ENCODE measurements at places on chromosomes 2 and 18.

GRCh38 chr2:191714925-191715324 lies 37.0 kb downstream of the NABP1 start:
- no peak for DNase-seq

GRCh38 chr18:7757175-7757574 lies 190.1 kb downstream of the PTPRM start:
- no peak for DNase-seq

- no peak for DNase-seq
These were observed 170.1 kb upstream of the KYNU start for GRCh38 chr2:142707318-142707717.

DNA sequence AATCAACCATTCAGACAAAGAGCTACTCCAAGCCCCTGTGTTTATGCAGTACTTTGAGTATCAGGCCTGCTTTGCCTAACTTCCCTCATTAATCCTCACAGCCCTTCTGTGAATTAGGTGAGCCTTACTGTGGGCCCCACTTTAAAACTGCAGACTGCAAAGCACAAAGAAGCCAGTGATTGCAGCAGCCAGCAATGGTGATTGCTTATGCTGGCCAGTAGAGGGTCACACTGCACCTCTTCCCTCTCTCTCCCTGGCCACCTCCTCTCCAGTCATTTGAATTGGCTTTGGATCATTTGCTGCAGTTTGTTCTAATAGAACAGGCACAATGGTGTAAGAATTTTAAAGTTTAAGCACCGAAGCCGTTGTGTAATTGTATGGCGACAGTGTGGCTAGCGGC lies 229.9 kb downstream of the AGPS start:
- DNase-seq, result no peak

DNA sequence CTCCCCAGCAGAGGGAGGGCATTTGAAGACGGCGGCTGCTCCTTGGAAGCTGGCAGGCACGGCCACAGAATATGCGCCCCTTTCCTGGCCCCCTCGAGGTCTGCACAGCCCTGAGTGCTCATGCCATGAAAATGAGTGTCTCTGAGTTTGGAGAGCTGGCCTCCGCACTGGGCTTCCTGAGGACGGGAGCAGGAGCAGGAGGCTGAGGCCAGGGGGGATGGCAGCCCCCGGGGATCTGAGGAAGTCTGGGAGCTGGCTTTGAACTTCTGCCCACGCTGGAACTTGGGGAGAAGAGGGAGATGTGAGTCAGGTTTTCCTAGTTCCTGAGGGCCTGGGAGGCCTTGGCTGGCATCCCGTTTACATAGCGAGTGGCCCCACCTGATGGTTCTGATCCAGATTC lies 47.0 kb downstream of the RRM2 start:
- no peak for DNase-seq

GRCh38 chr18:8688816-8689215 lies 16.5 kb upstream of the MTCL1 start:
- no peak for DNase-seq

GRCh38 chr2:30704309-30705020 lies 102.8 kb downstream of the CAPN13 start:
- DNase-seq, result no peak

GRCh38 chr18:43662657-43663056 lies 385.4 kb upstream of the SYT4 start:
- no peak for DNase-seq

GRCh38 chr2:223601932-223602666 lies at the start of gene SCG2:
TSS of gene SCG2 (minus strand) at chr2:223602361. CDS start at chr2:223599282, 3,079 bp downstream.
- DNase-seq, result no peak

DNA sequence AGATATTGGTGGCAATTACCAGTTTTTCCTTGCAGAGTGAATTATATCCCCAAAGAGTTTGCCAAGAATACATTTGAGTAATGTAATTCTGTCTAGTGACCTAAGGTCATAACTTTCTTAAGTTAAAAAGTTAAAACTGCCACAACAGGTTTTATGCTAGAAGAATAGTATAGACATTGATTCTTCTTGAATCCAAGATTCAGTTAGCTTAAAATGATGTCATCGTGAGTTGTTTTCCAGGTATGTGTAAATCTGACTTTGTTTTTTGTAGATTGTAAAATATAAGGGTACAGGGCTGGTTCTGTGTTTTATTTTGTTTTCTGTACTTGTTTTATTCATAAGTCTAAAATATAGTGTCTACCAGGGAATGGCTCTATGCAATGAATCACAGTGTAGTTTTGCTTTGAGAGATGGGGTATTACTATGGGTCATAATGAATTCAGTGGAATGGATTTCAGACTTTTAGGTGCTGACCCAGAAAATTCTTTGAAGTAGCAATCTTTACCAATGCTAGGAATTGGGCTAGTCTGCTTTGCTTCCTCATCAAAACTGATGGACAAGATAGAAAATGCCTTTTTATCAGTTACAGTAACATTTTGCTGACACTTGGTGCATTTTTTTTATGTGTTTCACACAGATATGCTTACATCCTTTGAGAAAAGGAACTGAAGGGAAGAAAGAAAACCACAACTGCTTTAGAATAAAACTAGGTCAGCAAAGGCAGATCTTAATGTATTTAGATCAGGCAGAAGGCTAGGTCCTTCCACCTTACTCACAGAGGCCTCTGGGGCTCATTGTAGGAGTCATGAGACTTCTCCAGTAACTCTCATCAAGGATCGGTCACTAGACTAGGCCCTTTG lies 20.8 kb upstream of the MGAT5 start:
- no peak for DNase-seq

DNA sequence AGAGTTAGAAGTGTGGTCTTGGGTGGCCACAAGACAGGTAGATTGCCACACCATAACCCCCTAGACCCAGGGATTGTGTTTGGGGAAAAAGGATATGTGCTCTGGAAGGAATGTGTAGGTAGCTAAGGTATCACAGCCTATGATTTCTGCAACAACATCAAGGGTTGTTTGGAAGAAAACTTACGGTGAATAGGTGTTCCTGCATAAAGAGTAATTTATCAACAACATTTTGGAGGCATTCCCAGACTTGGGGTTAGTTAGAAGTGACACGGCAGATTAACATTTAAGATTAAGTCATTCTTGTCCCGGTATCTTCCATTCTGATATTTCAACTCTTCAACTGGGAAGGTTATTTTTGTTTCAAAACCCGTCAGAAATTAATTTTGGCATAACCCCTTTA lies 65.5 kb downstream of the SPP2 start:
- no peak for DNase-seq

DNA sequence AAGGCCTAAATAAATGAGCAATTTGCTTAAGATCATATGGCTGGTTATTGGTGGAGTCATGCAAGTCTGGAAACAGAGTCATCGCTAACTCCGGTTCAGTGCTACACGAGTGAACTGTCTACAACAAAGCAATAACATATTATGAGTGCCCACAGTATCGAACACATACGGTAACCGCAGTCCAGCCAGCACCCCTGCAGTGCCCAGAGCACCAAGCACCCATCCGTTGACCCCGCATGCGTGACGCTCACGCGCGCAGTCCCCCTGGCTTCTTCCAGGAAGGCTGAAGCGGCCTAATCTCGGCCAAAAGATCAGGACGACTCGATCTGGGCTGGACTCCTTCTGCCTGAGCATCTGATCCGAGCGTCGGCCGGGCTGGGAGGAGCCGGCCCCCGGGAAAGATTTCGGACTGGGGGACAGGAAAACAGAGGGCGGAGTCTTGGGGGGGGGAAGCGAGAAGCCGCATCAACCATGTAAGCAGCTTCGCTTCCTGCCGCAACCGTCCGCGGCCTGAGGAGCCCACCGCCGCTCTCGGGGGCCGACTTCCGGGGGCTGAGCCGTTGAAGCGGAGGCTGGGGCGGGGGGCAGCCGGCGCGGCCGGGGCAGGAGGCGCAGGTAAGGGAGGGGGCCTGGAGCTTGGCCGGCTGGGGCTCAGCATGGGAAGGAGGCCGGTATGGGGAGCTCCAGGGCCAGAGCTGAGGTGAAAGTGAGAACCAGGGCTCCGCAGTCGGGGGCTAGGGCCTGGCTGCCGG lies at the start of gene PIKFYVE:
TSS of gene PIKFYVE (plus strand) at position 455 of the 752 bp plus-strand sequence. CDS start 5,265 bp downstream, outside the sequence.
- DNase-seq, result peak; percentile 76

DNA sequence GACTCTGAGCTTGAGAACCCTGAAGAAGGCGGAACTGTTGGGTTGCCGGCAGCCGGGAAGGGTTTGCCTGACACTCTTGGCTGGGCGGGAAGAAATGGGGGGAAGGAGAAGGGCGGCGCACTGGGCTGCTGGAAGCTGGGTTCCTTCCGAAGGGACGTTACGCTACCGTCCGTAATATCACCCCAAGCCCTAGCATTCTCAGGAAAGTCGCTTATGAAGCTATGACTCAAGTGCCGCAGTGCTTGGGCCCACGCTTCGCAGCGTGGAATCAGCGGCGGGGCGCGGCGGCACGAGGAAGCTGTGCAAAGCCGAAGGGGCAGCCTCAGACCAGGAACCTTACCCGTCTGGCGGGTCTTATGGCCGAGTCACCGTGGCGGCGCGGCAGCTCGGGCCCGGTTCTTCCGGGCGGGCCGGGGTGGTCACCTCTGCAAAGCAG lies 50.2 kb upstream of the SIGLEC15 start:
- DNase-seq, result peak; percentile 23

DNA sequence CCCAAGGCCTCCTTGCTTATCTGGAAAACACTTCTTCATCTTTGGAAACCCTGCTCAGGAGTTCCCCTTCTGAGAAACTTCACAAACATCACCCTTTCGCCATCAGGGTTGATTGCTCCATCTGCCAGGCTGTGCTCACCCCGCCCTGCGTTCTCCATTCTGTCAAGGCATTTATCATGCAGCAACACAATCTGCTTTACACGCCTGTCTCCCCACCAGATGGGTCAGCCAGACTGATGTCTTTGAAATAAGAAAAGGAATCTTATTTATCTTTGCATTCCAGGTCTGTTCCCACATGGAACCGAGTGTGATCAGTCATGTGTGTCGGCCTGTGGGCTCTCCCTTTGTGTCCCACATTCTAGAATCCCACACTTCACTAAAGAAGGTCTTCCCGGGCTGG lies 110.0 kb upstream of the ARL4C start:
- DNase-seq, result no peak

- DNase-seq, result no peak
These were observed 758.4 kb upstream of the KLHL29 start for GRCh38 chr2:22626621-22627020.

DNA sequence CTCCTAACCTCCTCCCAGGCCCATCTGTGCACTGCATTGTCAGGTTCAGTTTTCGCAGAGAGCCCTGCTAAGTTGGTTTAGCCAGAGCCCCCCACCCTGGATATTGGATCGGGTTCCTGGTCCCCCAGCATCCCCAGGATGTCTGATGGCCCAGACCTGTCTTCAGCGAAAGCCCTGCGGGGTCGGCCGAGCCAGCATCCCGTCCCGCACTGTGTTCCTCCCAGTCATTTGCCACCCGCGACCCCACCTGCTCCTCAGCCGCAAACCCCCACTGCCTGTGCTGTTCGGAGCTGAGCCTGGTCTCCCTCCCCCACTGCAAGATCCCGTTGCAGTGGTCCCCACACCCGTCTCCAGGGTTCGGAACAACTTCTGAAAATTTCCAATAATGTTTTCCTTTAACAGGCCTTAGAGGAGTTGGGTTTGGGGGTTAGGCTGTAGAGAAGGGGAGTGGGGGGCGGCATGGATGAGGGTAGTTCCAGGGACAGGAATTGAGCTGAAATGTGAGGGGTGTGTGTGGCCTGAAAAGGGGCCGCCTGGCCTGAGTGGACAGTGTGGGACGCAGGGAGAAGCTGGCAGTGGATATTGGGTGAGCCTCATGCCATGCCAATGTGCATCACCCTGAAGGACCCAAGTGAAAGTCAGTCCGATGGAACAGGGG lies 1.6 kb upstream of the COPS9 start:
- DNase-seq, result no peak

- no peak for DNase-seq
These were observed 412.1 kb upstream of the MYT1L start for GRCh38 chr2:2743164-2743571.

- DNase-seq, result no peak
These were observed 33.4 kb upstream of the ITGA6 start for GRCh38 chr2:172394002-172394401.

DNA sequence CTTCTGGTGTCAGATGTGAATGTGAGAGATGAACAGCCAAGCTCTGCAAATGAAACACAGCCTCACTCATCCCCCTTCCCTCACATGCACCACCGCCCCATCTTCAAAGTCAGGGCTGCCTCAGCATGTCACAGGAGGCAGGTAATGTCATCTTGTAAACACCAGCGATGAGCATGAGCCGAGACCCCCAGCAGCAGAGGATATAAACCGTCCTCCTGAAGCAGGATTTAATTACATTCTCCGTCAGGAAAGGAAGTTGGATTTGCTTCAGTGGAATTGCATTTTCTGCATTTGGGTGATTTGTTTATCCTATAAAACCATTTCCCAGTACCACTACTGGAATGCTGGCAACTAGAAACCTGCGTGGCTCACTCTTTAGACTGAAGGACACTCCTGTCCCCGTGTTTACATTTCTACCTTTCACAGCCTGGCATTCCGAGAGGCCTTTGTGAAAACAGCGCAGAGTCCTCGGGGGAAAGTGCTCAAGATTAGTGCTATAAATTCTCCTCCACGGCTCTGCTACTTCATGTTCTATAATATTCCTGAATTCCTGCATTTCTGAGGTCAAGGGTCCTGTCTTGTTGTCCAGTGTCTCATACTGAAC lies 619.2 kb downstream of the IRS1 start:
- no peak for DNase-seq

- DNase-seq, result no peak
These were observed 52.3 kb downstream of the ZNF521 start for GRCh38 chr18:25299426-25300300.

DNA sequence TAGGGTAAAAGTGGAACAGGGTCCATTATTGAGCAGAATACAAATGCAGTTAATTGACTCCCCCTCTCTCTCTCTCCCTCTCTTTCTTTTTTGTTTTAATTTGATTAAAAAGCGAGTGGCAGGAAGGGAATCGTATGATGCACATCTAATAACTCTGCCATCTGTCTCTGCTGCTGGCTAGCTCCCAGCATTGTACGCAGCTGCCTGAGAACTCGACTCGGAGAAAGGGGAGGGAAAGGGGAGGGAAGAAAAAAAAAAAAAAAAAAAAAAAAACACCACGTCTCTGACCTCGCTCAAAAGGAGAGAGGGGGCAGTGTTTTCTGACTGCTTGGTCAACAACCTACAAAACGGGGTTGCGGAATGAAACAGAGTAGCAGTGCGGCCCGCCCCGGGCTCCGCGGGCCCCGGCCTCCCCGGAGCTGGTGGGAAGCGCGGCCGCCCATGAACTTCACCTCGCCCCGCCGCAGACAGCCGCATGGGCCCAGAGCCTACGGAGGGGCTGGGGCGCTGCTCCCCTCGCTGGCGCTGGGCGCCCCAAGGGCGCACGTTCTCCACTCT lies 265.7 kb downstream of the TCF4 start:
- no peak for DNase-seq

All from activated T-cell treated with anti-CD3 and anti-CD28 coated beads for 1 hour (primary cell).